ENCODE measurements at places on chromosomes 3 and 15. TPM values are rescaled to one million over a fixed set of nuclear protein-coding genes. Genes with fewer than 3 reads are reported as not detected.

The SLC33A1 gene
- total RNA-seq = 23.3 TPM

DNA sequence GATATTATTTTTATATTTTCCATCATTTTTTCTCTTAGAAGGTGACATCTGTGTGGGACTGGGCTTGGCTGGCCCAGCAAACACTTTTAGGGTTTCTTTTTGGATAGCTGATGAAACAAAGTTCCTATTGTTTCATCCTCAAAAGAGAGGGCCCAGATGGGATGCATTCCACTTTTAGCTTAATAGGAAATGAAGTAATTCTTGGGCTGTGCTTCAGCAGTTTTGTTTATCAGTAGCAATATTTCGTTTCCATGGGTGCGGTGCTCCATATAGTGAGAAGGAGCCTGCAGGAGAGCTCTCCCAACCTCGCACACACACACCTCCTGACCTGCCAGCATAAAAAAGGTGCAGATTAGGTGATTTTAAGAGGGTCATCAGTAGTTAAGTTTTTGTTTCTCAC is 147.5 kb downstream of the AKAP13 start:
- no peaks in the 10 kb centered on the region for H3K27me3 ChIP-seq
- no peaks in the 10 kb centered on the region for H3K4me1 ChIP-seq
- H3K4me3 ChIP-seq = no peak overlapping the region

- no peak overlapping the region for H3K4me3 ChIP-seq
- H3K4me1 ChIP-seq = no peaks in the 10 kb centered on the region
- H3K27me3 ChIP-seq = no peaks in the 10 kb centered on the region
Observed at GRCh38 chr15:89179966-89180875, 41.2 kb downstream of the RLBP1 start.

- H3K4me1 ChIP-seq = no peaks in the 10 kb centered on the region
- H3K4me3 ChIP-seq = no peak overlapping the region
- no peak for DNase-seq
- no peak overlapping the region for H3K27ac ChIP-seq
Observed at GRCh38 chr3:121895736-121896135, 1.5 kb downstream of the SLC15A2 start.

DNA sequence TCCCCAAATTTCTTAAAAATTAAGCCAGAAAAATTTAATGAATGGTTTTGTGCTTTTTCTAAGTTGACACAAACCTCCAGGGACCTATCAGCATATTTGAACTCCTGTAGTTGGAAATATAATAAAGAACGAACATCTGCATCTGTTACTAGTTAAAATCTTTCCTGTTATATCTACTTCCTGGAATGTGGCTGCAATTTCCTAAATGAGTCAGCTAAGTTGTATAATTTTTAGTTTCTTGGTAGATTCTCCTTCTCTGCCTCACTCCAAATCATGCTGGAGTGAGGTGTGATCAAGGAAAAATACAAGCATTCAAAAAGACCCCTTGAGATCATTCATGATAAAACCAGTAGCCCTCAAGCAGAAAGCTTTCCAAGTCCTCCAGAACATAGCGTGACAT is 106.2 kb upstream of the MCTP2 start:
- no peak overlapping the region for H3K4me3 ChIP-seq
- H3K4me1 ChIP-seq = no peaks in the 10 kb centered on the region
- no peaks in the 10 kb centered on the region for H3K36me3 ChIP-seq
- H3K27ac ChIP-seq = no peak overlapping the region

DNA sequence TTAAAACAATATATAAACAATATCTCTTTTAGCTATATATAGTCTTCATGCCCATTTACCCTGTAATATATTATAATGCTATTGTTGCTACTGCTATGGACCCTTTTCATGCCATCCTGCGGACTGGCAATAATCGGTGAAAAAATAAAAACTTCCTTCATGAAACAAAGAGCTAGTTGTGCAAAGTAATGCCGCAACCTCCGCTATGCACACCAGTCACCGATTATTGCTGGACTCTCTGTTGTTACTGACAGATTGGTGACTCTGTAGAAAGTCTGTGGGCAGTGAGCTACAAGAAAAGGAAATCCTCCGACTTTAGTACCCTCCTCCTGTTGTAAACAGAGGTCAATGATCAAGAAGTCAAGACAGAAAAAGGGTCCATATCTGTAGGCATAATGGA is 17.9 kb upstream of the ICE2 start:
- no peaks in the 10 kb centered on the region for H3K27me3 ChIP-seq
- H3K36me3 ChIP-seq = no peaks in the 10 kb centered on the region
- H3K27ac ChIP-seq = no peak overlapping the region

DNA sequence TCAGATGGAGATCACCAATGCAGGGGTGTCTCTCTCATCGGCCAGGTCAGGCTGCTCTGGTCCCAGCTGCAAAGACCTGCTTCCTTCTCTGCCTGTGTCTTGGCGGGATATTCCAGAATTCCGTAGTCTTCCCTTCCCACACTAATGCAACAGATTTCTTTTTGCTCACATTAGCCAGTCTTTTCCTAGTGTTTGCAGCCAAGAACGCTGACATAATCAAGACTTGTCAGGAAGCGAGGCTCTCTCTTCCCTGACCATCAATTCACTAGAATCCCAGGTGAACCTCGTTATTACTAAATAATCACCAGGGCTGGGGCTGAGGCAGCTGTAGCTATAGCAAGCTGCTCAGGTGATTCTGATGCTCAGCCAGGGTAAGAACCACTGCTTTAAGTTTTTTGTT is 43.2 kb upstream of the ACKR4 start:
- H3K27ac ChIP-seq = no peak overlapping the region
- no peaks in the 10 kb centered on the region for H3K36me3 ChIP-seq
- DNase-seq = no peak
- H3K4me3 ChIP-seq = no peak overlapping the region
